Stimulated activated CD4-positive, alpha-beta T cell treated with anti-CD3 and anti-CD28 coated beads, Interleukin-2, amount 100 ng/mL, for 4 hours (primary cell): ENCODE measurements at places on chromosomes 2 and 18.

DNA sequence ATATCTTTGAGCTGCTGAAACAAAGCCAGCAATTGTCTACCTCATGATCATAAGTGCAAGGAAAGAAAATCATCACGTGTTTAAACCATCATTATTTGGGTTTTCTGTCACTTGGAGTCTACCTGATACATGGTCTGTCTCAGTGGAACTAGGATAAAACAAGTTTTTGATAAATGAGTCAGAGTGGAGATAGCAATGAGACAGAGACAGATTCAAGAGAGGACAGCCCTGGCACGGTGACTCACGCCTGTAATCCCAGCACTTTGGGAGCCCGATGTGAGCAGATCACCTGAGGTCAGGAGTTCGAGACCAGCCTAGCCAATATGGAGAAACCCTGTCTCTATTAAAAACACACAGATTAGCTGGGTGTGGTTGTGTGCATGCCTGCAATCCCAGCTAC, 93.8 kb downstream of the PMAIP1 start:
- DNase-seq, result no peak

- peak; percentile 4 for DNase-seq
Observed at GRCh38 chr2:33275689-33276444, 200.6 kb upstream of the RASGRP3 start.

DNA sequence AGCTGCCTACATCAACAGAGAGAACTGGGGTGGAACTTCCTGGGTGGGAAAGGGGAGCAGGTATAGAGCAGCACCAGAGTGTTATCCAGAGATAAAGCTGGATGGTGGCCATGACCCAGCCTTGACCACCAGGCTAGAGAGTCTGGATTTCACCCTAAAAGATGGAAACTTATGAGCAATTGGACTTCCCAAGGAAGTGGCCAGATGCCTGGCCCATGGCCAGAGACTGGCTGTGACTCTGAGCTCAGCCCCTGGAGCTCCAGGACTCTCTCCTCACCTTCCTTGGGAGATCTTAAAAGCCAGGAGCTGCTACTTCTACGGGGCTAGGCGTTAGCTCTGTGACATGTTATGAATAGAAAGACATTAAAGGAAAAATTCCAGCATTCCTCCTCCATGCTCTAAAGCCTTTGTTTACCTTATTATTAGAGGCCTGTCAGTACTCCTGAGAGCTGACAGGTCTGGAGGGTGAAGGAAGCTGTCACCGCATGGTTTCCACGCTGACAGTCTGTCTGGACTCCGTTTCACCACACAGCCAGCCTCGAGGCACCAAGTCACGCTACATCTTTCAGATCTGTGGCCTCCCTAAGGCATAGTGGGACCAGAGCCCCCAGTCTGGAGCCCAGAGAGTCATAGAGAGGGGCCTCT, 260.0 kb upstream of the SIX2 start:
- no peak for DNase-seq

DNA sequence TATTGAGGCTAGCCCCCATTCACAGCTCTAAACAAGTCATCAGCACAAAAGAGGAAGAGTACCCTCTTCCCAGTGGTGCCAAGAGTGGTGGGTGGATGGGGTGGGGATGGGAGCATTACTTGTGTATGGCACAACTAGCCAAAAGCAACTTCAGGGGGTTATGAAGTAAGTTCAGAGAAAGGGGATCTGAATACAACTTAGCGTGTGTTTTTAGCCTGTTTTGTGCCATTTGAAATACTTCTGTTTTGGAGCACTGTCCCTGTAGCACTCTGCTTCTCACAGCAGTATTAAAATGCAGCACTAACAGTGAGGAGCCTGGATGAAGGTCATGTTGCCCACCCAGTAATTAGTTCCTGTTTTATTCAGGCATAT, 113.5 kb downstream of the CRIM1 start:
- DNase-seq, result no peak

GRCh38 chr2:20490300-20491181, 43.7 kb downstream of the RHOB start:
- DNase-seq, result no peak

GRCh38 chr2:67213677-67214402, 183.3 kb upstream of the ETAA1 start:
- no peak for DNase-seq

GRCh38 chr2:219537657-219538488, 5.7 kb downstream of the CHPF start:
- DNase-seq, result no peak

GRCh38 chr2:74884866-74885265, 50.9 kb downstream of the HK2 start:
- no peak for DNase-seq

DNA sequence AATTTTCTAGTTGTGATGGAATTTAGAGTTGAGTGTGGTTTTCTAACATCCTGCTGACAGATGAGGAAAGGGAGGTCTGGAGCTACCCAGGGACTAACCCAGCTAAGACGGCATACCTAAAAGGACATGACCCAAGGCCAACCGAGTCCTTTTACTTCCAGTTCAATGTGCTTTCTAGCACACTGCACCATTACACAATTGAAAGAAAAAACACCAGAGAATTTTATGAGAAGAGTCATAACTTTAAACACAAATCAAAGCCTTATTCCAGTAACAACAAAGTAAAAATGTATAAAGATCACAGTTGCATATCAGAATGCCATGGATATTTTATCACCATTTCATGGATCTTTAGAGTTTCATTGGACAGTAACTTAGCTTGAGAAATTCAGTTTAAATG, 480.3 kb downstream of the MEIS1 start:
- no peak for DNase-seq

DNA sequence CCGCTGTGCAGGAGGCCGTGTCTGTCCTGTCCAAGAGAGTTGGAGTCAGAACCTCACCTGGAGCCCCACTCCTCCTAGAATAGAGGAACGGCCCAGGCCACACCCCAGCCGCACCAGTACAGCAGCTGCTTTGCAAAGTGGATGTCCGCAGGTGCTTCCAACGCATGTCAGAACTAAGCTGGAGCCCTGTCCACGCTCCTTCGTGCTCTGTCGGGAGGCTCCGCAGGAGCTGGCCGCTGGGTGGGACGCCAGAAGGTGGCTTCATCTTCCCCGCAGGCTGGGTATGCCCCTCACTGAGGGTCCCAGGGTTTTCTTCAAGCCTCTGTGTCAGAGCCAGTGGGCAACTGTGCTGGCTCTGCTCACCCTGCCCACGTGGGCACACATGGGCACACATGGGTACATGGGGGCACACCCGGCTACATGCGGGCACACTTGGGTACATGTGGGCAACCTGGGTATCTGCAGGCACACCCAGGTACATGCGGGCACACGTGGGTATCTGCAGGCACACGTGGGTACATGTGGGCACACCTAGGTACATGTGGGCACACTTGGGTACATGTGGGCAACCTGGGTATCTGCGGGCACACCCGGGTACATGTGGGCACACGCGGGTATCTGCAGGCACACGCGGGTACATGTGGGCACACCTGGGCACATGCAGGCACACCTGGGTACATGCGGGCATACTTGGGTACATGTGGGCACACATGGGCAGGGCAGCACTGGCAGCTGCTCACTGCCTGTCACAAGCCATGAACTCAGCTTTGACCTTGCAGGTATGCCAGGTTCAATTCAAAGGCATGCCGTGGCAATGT, 67.1 kb upstream of the CTDP1 start:
- DNase-seq, result no peak

DNA sequence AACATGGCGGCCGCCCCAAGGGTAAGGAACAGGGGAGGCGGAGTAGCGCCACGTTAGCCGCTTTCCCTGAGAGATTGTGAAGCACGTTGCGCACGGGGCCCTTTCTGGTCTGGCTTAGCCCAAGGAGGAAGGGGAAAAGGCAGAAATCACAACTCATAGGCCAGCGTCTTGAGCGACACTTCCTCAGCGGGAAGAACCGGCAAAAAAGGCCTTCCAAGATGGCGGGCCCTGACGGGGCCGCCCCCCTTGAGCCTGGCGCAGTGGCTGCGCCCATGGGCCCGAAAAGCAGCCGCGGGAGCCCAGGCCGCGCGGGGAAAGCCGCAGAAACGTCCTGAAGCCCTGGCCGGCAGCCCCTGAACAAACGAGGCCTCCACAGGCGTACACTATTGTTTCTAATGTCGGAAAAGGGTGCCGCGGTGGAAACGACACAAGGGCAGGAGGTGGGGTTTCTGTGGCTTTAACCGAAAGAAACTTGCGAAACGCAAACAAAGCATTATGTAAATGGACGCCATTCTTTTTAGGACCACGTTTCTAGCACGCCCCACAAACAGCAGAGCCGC, 919 bp upstream of the PCBP1 start:
- DNase-seq, result peak; percentile 52

GRCh38 chr2:25409468-25409867, 67.7 kb upstream of the DNMT3A start:
- no peak for DNase-seq

- DNase-seq, result no peak
Observed at GRCh38 chr18:26435415-26436095, 112.8 kb downstream of the KCTD1 start.

DNA sequence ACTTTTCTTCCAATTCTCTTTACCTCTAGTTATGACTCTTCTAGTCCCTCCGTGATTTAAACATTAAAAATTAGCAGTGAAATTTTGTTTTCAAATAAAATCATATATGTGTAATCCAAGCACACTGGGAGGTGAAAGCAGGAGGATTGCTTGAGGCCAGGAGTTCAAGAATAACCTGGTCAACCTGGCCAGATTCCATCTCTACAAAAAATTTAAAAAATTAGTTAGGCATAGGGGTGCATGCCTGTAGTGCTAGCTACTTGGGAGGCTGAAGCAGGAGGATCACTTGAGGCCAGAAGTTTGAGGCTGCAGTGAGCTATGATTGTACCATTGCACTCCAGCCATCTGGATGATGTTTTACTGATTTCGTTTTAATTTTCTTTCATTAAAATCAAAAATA, 7.0 kb upstream of the VSNL1 start:
- DNase-seq, result no peak

GRCh38 chr2:229873123-229873581, 48.7 kb downstream of the TRIP12 start:
- no peak for DNase-seq

DNA sequence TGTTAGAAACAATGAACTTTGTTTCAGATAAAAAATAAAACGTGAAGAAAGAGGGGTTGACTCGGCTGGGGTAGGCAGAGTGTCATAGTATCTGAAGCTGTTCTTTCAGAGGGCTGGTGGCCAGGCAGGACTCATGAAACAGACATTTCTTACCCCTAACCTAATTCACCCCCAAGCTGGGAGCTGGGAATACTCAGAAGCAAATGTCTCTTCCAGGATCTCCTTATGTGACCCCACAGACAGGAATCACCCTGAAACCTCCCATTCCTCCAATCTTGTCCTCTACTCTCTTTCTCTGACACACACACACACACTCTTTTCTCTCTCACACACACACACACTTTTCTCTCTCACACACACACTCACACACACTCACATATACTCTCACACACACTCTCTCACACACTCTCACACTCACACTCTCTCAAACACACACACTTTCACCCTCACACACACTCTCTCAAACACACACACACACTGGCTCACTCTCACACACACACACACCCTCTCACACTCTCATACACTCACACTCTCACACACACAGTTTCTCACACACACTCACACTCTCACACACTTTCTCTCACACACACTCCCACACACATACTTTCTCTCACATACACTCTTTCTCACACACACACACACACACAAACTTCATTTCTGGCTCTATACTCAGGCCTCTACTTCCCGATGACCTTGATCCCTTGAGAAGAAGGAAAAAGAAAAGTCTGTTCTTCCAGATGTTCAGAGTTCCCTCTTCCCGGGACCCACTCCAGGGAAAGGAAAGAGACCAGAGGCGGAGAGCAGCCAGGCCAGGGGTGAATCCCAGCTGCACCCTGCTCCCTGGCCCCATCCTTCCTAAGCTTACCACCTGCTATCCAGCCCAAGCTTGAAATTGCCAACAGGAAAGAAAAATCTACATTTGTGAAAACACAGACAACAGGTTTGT, 167.7 kb downstream of the TXNL1 start:
- no peak for DNase-seq

- DNase-seq, result no peak
Observed at GRCh38 chr2:176934869-176935415, 277.7 kb upstream of the HNRNPA3 start.

- DNase-seq, result no peak
Observed at GRCh38 chr2:206095536-206096332, 9.8 kb upstream of the INO80D start.

DNA sequence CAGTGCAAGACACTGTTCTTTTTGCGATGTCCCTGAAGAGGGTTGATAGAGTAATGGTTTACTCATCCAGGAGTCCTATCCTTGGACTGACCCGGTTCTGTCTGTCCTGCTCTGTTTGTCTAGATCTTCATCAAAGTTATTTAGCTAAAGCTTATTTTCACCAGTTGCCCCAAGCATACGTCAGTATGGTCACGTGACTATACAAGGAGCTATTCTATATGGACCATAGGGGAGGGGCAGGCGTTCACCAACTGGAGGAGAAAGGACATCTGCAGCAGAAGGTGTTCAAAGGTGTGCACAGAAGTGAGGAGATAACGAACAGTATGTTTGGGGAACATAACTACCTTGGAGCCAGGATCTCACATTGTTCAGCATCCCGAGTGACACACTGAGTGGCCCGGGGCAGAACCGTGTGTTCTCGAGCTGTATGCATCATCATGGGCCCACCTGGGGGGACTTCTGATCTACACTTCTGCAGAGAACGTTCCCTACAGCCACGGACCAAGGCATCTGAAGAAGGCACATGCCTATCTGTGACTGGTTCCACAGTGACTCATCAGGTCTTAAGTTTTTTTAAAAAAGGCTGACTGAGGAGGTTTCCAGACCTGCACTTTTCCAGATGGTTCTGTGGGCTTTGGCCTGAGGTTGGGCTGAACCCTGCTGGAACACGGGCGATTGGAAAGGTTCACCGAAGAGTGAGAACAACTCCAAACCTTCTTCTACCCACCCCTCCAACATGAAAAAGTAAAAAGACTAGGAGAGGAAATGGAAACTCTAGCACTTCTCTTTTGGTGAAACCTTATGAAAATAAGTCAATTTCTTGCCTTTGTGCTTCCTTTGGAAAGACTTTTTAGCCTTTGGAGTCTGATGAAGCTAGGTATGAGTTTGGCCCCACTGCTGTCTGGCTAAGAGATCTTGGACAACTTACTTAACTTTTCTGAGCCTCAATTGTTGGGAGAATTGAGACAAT, 68.6 kb upstream of the YWHAQ start:
- no peak for DNase-seq

- no peak for DNase-seq
Observed at GRCh38 chr2:13000664-13001363, 284.1 kb downstream of the TRIB2 start.

GRCh38 chr2:238296638-238297457, 8.4 kb upstream of the PER2 start:
- no peak for DNase-seq

GRCh38 chr2:200306931-200307723, 634 bp downstream of the SPATS2L start:
- no peak for DNase-seq
